ENCODE measurements at places on chromosomes 3 and 15. TPM values are rescaled to one million over a fixed set of nuclear protein-coding genes. Genes with fewer than 3 reads are reported as not detected.

DNA sequence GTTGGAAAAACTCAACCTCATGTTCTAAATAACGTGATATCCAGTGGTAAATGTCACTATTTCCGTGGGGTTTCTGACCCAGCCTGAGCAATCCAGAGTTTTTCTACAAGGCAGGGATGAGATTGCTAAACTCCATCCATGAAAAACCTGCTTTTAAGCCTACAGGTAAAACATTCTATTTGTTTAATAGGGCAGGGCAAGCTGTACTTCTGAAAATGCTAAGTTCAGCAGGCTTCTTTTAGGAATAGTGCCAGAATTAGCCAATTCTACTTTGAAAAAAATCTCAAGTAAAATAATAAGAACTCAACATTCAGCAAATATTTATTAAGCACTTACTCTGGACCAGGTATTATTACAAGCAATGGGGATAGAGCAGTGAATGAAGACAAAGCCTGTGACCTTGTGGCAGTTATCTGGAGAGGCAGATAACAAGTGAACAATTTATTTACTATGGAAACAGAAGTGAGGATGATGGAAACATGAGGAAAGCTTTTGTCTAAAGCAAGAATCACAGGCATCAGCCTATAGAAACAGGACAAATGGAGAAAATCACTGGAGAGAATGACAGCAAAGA is 13.3 kb downstream of the RPSA start:
- no peak for DNase-seq

DNA sequence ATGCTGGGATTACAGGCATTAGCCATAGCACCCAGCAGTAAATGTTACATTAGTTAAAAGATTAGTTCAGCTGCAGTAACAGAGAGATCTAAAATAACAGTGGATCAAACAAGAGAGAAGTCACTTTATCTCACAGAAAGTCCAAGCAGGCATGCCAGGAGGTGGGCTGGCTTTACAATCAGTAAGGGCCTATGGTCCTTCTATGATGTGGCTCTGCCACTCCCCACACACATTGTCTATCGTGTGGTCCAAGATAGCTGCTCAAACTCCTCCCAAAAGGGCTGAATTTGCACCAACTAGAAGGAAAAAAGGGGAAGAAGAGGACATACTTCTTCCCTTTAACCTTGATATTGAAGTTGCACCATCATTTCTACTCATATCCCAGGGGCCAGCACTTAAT is 4.6 kb upstream of the RUVBL1 start:
- DNase-seq = no peak

DNA sequence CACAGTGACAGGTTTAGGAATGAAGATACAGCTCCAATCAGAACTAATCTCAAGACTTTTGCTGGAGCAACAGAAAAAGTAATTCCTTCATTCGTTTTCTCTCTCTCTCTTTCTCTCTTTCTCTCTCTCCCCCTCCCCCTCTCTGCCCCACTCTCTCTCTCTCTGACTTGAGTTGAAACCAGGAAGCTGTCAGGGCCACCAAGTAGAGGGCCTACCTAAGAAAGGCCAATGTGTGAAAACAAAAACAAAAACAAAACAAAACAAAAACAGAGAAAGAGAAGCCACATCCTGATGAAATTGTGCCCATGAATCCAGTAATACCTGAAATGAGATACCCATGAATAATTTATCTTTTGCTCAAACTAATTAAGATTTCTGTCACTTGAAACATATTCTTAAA is 72.9 kb downstream of the ATP8B4 start:
- DNase-seq = no peak

GRCh38 chr3:12730506-12731242 is 28.4 kb downstream of the TMEM40 start:
- no peak for DNase-seq

MAP6D1 gene
- 3.3 TPM for total RNA-seq

GRCh38 chr3:16090024-16090423 is 84.5 kb upstream of the GALNT15 start:
- DNase-seq = no peak

DNA sequence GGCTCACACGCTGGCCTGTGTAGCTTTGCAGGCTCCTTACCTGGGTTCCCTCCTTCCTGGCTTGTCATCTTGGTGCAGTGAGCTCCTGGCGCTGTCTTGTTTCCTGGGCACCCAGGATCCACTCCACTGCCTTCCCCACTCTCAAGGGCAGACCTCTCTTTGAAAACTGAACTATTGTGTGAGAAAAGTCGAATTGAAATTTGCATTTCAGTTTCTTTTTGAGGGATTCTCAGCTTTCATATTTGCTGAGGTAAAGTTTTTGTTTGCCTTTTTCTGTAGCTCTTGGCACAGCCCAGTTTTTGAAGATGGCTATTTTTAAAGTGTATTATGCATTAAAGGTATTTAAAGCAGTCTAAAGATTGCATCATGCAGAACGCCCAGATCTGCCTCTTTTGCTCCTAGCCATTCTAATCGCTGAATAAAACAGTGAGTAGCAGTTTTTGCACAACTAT is 70.1 kb downstream of the CCK start:
- no peak for DNase-seq

NMNAT3 gene
- total RNA-seq = 6.9 TPM

- DNase-seq = no peak
Measured at GRCh38 chr15:45918839-45919238, 284.0 kb downstream of the SQOR start.
